Non-pigmented ciliary epithelial cell (primary cell): ENCODE measurements at places on chromosomes 5 and 9.
A peak's percentile ranks its signal among the peaks of the same experiment; 100 is the strongest.

DNA sequence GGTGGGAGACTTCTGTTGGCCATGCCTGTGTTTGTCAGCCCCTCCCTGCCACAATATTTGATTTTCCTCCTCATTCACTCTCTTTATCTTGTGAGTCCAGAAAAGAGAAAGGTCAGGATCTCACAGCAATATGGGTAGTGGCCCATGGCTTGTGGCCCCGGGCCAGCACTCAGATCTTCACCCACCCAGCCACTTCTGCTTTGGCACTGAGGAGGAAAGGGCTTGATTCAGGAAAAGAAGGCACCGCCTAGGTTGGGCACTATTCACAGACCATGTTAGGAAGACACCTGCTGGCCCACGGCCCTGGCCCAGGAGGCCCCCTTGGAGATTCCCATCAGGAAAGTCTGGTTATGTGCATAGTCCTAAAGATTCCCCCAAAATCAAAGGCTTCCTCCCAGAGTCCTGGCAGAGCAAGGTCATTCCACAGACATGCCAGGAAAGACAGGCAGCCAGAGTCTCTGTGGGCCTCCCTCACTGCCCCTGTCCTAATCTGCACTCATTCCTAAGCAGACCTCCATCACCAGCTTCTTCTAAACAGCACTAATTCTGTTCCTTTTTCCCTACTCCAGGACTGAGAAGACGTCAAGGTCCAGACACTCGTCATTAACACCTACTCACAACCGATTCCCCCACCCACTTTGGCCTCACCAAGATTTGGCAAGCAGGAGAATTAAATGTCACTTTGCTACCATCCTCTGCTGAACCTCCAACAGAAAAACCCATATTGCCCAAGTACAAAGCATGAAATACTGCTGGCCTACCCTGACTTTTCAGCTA is 179.3 kb downstream of the DEPDC1B start:
- DNase-seq, result no peak

DNA sequence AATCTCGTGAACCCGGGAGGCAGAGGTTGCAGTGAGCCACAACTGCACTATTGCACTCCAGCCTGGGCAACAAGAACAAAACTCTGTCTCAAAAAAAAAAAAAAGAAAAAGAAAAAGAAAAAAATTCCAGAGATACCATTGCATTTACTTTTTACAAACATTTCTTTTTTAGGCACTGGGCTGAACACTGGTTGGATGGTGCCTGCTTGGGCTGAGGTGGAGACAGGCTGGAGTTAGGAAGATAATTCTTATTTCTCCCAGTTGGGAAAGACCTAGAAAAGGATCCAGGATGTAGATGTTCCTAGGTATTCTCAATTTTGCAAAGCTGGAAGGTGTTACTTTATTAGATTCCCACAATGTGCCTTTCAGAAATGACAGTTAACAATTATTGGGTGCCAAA is 49.9 kb upstream of the JMY start:
- DNase-seq, result no peak

DNA sequence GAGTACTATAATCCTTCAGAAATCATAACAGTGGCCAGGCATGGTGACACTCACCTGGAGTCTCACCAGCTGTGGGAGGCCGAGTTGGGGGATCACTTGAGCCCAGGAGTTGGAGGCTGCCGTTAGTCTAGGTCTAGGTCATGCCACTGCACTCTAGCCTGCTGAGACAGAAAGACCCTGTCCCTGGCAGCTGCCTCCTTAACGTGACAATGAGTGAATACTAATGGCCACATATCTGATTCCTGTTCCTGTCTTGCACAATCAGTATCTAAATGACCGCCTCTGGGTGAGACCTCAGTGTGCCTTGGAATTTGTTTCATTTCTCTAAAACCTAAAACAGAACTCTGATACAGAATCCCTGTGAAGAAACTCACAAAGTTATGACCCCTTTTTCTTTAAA is 131.0 kb upstream of the DAB2 start:
- no peak for DNase-seq

DNA sequence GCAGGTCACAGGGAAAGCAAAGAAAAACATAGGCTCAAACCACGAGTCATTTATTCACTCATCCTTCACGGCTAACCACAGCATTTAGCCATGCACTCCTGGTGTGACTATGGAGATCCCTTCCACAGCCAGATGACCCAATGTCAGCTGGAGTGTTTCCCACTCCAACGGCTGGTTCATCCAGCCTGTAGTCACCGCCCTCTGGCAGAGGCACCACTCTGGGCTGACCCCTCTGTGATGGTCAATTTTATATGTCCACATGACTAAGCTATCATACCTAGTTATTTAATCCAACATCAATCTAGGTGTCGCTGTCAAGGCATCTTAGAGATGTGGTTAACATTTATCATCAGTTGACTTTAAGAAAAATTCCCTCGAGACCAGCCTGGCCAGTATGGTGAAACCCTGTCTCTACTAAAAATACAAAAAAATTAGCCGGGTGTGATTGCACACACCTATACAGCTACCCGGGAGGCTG is 9.5 kb upstream of the PHF19 start:
- no peak for DNase-seq

- DNase-seq, result no peak
Observed at GRCh38 chr9:33170464-33171415, 3.6 kb upstream of the B4GALT1 start.

GRCh38 chr5:176485176-176485575 is 37.0 kb downstream of the FAF2 start:
- no peak for DNase-seq

DNA sequence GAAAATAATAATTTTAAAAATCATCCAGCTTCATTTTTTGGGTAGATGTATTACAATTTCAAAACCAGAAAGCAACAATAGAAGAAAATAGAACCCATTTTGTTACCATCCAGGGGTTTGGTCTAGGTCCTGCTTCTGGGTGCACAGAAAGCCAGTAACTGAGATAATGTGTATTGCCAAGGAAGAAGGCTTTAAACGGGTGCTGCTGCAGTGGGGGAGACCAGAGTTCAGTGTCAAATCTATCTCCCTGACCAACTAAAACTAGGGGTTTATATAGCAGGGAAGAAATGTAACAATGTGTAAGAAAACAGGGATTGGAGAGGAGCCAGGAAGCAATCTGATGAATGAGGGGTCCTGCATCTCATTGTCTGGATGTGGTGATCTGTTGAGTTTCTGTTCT is 17.5 kb upstream of the MPDZ start:
- no peak for DNase-seq

- DNase-seq, result no peak
Observed at GRCh38 chr5:72559866-72560766, 52.9 kb upstream of the ZNF366 start.

GRCh38 chr9:708182-708550 is 133.3 kb upstream of the DMRT1 start:
- no peak for DNase-seq

GRCh38 chr9:38622951-38623350 is 2.6 kb upstream of the ANKRD18A start:
- no peak for DNase-seq

- DNase-seq, result no peak
Observed at GRCh38 chr5:133819977-133820471, 148.4 kb downstream of the C5orf15 start.

- DNase-seq, result no peak
Observed at GRCh38 chr5:32129074-32129598, 45.0 kb downstream of the GOLPH3 start.

DNA sequence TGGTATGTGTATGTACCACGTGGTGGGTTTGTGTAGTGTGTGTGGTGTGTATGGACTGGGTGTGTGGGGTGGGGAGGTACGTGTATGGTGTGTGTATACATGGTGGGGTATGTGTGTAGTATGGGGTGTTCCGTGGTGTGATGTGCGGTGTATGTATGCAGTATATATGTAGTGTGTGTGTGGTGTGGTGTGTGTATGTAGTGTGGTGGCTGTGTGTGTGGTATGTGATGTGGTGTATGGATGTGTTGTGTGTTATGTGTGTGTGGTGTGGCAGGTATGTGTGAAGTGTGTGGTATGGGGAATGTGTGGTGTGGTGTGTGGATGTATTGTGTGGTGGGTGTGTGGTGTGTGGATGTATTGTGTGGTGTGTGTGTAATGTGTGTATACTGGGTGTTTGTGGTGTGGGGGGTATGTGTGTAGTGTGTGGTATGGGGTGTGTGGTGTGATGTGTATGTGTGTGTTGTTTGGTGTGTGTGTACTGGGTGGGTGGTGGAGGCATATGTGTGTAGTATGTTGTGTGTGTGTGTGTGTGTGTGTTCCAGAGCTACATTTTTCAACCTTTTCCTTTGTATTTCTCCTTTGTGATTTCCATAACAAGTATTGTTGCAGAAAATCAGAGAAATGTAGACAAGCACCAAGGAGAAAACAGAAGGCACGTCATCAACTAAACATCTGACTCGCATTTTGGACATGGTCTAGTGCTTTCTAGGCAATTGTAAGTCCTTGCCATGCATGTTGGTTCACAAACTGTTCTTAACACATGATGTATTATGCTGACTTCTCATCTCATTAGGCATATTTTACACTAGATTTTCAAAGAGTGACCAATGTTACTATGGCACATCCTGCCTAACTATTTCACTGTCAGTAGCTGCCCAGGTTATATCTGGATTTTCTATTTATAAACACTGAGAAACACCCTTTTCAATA is 13.2 kb downstream of the SEMA4D start:
- no peak for DNase-seq

- DNase-seq, result no peak
Observed at GRCh38 chr5:166713295-166713694, 1578.2 kb upstream of the WWC1 start.

GRCh38 chr5:97231025-97231636 is 48.1 kb upstream of the RIOK2 start:
- DNase-seq, result peak; percentile 65

GRCh38 chr5:151002681-151003502 is 17.5 kb upstream of the GPX3 start:
- no peak for DNase-seq

DNA sequence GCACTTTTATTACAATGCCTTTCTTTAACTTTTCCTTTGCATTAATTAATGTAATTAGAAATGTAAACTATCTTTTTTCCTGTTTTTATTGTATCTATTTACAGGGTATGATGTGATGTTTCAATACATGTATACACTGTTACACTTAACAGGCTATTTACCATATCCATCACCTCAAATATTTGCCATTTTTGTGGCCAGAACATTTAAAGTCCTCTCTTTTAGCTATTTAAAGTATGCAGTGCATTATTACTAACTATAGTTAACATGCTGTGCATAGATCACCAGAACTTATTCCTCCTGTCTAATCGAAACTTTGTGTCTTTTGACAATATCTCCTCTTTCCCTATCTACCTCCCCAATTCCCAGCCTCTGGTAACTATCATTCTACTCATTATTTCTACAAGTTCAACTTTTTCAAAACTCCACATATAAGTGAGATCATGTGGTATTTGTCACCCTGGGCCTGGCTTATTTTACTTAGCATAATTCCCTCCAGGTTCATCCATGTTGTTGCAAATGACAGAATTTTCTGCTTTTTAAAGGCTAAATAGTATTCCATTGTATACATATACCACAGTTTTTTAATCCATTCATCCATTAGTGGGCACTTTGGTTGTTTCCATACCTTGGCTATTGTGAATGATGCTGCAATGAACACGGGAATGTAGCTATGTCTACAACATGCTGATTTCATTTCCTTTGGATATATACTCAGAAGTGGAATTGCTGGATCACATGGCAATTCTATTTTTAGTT is 32.8 kb downstream of the OR2K2 start:
- DNase-seq, result no peak

GRCh38 chr5:170377027-170377426 is 12.1 kb downstream of the KCNMB1 start:
- DNase-seq, result no peak

- no peak for DNase-seq
Observed at GRCh38 chr5:32329395-32329834, 16.7 kb upstream of the MTMR12 start.

GRCh38 chr9:117715411-117715989 is 11.3 kb downstream of the TLR4 start:
- DNase-seq, result no peak

DNA sequence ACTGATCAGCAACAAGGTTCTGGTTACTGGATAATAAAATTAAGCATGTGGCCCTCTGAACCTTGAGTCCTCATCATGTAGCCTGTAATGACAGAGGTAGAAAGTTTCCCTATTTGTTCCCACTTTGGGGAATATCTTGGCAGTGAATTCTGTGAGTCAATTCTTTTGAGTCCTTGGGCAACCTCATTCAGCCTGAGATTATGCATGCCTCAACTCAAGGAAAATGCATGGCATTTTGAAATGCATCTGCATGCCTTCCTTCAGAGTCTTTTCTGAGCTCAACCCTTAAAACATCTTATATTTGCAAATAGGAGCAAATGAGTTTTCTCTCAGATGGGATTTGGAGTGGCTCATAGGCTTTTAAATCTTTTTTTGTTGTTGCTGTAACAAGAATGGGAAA is 218.1 kb upstream of the CD180 start:
- no peak for DNase-seq

DNA sequence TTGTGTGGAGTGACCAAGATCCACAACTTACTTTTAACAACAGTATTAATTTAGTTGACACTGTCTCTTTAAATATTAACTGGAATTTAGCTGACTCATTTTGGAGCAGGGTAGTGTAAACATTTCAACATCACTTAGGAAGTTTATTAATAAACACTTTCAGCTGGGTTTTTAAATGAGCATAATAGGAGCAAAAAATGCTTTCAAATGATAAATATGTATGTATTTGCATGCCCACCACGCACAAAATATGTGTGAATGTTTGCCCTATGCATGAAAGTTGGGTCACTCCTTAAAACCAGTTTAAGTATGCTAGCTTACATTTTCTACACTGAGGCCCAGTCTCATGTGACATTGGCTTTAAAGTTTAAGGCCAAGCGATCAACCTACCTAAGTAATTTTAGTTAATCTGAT is 2.9 kb downstream of the ZFAND5 start:
- no peak for DNase-seq

DNA sequence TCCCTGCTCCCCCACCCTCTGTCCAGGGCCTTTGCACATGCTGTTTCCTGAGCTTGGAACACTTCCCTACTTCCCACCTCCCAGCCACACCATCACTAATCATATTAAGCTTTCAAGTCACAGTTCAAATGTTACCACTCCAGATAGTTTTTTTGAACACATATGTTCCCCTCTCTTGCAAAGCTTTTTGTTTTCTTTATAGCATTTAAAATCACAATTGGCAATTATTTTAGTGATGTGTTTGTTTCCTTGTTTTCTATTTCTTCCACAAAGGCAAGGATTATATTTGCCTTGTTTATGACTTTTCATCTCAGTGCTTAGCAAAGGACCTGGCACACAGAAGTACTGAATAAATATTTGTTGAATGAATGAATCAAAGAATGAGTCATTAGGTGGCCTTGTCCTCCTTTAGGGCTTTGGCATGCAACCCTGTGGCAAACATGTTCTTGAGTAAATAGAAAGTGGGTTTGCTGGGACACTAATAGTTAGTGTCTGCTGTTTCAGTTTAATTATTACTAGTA is 386.8 kb downstream of the FGF10 start:
- DNase-seq, result no peak

DNA sequence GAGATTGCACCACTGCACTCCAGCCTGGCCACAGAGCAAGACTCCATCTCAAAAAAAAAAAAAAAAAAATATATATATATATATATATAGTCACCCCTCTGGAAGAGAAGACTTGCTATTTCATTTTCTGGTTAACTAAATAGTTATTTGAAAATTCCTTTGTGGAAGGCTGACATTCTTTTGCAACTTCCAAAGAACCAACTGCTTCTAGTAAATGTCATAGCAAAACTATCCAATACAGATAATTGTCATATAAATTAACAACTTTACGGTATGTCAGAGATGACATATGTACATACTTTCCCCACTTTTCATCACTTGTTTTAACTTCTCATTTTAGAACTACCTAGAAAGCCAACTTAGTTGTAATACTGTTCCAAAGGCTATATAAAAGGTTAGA is 50.9 kb downstream of the PRUNE2 start:
- no peak for DNase-seq

- no peak for DNase-seq
Observed at GRCh38 chr9:37528652-37529471, 43.1 kb downstream of the POLR1E start.
